ENCODE measurements at places on chromosomes 7 and 10. TPM values are rescaled to one million over a fixed set of nuclear protein-coding genes. Genes with fewer than 3 reads are reported as not detected.

The LRRC4 gene
- total RNA-seq: 1.7 TPM

The SMO gene
- 0.57 TPM for total RNA-seq

The NXPH1 gene
- not detected for total RNA-seq

The PLAC9 gene
- 3.7 TPM for total RNA-seq

The MET gene
- 146 TPM for total RNA-seq

The PROSER2 gene
- total RNA-seq: 1.9 TPM

DNA sequence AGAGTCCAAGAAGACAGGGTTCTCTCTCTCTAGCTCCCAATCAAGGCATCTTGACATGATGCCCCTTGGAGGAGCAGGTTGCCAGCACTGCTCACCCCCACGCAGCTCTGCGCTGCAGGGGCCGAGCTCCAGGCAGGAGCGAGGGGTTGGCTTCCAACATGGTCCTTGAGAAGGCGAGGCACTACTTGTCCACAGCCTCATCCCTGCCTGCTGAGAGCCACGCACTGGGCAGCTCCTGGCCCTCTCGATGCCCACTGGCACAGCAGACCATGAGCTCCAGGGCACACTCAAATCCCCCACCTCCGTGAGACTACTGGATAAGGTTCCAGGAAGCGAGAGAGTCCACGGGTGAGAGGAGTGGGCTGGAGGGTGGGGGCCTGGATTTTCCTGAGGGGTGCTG lies 31.1 kb downstream of the RAMP3 start:
- no peak for DNase-seq

DNA sequence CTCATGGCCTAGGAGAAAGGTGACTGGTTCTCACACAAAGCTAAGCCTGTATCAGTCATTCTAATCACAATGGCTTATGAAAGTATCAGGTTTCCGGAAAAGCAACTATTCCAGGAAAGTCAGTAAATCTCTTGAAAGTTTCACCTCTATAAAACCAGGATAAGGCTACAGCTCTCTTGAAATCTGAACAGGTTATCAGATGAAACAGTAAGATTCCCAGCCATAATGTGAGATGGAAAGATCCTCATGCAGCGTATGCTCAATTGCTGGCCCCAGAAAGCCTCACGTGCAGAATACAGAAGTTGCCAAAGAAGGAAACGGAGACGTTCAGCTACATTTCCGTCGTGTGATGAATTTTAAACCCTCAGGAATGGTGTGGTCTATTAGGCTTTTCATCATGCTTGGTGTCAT lies 90.0 kb downstream of the PFKFB3 start:
- DNase-seq: no peak

GRCh38 chr10:106705681-106706100 lies 458.8 kb downstream of the SORCS1 start:
- DNase-seq: peak; percentile 18

GRCh38 chr10:21432266-21432665 lies 93.2 kb downstream of the SKIDA1 start:
- no peak for DNase-seq

DNA sequence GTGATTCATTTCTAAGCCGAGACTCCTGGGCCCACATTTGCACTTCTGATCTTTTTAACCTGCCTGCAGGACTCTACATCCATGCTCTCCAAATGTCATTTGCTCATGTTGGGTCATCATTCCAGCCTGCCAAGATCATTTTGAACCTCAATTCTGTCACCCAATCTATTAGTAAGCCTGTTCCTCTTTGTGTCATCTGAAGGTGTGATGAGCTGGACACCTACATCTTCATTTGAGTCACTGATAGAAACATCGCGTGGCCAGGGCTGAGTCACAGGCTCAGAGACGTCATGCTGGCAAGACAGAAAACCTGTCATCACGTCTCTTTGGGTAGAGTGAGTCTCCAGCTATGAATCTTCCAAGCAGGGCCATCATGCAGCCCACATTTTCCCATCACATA lies 65.3 kb upstream of the SLF2 start:
- DNase-seq: peak; percentile 25

DNA sequence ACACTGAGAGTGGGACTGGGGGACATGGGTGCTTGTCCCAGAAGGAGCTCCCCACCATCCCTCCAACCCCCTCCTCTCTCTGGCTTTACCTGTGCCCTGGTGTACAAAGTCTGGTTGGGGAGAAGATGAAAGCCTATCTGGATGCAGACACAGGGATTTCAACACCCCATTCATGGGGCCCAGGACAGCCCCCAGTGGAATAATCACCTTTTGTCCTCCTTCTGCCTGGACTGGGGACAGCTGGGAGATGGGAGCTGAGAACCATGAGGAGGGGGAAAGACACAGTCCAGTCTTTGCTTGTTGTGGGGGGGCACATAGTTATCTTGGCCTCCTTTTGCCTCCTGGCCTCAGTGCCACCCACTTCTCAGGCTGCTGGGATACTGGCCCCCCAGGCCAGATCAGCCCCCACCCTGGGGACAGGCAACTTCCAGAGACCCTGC lies 1.4 kb downstream of the SSC4D start:
- DNase-seq: no peak

- no peak for DNase-seq
Measured at GRCh38 chr7:45202625-45203024, 45.0 kb downstream of the RAMP3 start.

DNA sequence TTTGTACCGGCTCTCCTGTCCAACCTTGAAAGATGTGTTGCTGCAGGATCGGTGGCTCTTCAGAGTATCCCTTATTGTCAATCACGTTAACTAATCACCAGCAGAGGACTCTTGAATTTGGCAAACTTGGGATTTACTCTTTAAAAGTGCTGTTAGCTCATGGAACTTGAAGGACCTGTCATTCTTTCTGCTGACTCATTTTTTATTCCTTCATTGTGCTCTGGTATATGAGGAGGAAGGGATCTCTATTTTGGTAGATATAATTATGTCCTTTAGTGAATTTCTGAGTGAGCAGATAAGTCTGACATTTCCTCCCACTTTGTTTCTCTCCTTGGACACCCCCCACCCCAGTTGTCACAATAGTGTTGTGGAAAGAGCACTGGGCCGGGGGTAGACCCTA lies 175.1 kb upstream of the HDAC9 start:
- DNase-seq: no peak

- no peak for DNase-seq
Measured at GRCh38 chr10:52874581-52874980, 102.0 kb upstream of the MBL2 start.

DNA sequence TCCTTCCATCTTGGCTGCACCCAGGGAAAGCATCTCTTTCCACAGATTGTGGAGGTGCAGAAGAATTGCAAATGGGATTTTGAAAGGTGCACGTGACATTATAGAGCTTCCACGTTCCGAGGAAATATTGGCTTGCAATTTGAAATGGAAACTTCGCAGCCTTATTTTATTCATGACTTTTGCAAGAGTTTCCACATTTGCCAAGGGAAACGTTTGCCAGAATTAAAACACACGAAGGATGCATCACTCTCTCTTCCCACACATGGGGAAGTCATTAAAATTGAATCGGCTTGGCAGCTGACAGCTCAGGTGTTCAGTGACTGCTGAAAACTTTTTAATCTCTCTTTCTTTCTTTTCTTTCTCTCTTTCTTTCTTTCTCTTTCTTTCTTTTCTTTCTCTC lies 475.4 kb upstream of the IGFBP3 start:
- no peak for DNase-seq

GRCh38 chr7:602341-603141 lies 82.9 kb upstream of the PDGFA start:
- DNase-seq: no peak

DNA sequence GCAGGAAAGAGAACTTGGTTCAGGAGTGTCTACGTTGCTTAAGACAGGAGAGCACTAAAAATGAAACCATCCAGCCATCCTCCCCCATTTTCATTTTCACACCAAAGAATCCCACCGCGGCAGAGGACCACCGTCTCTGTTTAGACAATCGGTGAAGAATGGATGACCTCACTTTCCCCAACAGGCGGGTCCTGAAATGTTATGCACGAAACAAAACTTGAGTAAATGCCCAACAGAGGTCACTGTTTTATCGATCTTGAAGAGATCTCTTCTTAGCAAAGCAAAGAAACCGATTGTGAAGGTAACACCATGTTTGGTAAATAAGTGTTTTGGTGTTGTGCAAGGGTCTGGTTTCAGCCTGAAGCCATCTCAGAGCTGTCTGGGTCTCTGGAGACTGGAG lies 1.4 kb upstream of the IL6 start:
- peak; percentile 37 for DNase-seq

- DNase-seq: no peak
Measured at GRCh38 chr10:29623797-29624196, 11.0 kb downstream of the SVIL start.

DNA sequence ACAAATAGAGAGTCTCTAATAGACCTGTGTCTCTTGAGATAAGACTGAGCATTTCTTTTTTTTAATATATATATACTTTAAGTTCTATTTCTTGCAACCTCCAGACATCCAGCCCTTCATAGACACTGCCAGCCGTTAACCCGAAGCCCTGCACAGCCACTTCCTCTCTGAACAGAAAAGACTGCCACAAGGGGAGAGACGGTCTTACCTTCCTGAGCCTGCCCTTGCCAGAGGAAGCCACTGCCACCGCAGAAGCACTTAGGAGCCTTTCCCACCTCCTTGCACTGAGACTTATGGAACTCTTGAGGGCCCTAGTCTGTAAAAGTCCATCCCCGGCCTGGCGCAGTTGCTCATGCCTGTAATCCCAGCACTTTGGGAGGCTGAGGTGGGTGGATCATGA lies 31.8 kb upstream of the PRSS1 start:
- DNase-seq: no peak

GRCh38 chr7:42994096-42994495 lies 61.9 kb downstream of the MRPL32 start:
- no peak for DNase-seq

Measured in HFFc6 (cell line).